ENCODE measurements at places on chromosomes 13 and 19.

DNA sequence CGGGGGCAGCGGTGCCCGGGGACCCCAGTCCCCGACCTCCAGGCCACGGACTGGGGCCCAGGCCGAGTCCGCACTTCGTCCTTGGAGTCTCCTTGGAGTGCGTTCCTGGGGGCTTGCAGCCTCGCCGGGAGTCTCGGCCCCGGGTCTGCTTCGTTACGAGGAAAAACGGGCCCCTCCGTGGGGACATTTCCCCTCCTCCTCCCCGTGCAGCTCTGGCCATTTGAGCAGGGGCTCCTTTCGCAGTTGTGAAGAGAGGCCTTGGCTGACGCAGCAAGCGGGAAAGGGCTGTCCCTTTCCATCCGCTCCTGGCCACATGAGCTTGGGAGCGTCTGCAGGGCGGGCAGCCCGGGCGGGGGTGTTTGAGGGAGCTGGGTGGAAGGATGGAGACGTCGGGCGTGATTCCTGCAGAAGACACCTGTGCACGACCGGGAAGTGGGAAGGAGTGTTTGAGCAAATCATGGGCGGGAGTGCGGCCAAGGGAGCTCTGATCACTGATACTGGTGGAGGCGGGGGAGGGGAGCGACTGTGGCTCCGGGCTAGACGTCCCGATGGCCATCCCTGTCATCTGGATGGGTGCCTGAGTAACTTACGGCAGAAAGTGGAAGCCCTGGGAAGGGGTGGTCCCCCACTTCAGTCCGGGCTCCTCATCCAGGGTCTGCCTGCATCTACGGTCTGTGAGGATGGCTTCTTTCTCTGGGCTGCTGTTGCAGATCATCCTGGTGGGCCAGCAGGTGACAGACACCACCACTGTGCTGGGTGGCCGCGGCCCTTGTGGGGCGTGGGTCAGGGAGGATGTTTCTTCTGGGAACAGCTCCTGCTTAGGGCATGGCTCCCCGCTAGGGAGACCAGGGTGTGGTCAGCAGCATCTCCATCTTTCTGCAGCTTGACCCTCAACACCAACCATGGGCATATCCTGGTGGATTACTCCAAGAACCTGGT lies 736 bp downstream of the GPI start:
- peak; percentile 10 for DNase-seq

GRCh38 chr13:44017756-44018309 lies 138.1 kb downstream of the LACC1 start:
- DNase-seq: no peak

DNA sequence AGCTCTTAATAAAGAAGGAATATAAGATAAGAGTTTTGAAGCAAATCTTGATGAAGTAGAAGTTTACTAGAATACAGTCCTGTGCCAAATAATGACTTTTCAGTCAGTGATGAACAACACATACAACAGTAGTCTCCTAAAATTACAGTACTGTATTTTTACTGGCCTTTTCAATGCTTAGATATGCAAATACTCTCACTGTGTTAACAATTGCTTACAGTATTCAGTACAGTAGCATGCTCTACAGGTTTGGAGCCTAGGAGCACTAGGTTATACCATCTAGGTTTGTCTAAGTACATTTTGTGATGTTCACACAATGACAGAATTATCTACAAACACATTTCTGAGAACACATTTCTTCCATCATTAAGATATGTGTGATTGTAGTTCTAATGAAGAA lies 316.7 kb upstream of the KLHL1 start:
- no peak for DNase-seq

GRCh38 chr19:29963576-29963975 lies 21.5 kb downstream of the URI1 start:
- no peak for DNase-seq

- DNase-seq: no peak
These were observed 805.7 kb downstream of the PCDH9 start for GRCh38 chr13:66424422-66424821.

GRCh38 chr13:35474496-35475211 lies 1.8 kb downstream of the MAB21L1 start:
- DNase-seq: no peak

Measured in amygdala (tissue), 56 donors.